ENCODE measurements at places on chromosomes 16 and 17.

DNA sequence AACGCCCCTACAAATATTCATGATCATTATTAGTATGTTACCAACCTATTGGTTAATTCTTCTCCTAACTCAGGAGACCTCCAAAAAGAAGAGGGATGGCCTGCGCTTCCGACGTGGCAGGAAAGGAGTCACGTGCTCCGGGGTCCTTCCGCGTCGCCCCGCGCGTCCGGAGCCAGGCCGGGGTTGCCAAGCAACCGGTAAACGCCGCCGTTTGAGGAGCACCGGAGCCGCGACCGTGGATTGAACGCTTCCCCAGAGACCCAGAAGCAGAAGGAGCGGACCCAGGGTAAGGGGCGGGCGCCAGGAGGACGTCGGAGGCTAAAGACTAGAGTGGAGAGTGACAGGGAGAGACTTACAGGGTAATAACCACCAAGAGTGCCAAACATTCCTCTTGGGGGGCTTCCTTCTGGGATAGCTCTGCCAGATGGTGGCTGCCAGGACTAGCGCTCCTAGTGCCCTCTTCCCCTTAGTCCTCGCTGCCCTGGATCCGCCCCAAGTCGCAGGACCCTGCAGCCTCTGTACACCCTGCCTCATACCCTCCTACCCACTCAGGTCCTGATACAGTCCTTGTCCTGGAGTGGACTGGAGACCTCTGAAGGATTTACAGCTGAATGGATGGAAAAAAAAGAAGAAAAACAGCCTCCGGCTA, at the start of gene DNAI2:
DNAI2 (plus strand) TSS at position 175 of the 649 bp plus-strand sequence. CDS start 7,584 bp downstream, outside the sequence.
- DNase-seq = no peak

GRCh38 chr17:6346156-6346786, 88.7 kb downstream of the AIPL1 start:
- DNase-seq = no peak

DNA sequence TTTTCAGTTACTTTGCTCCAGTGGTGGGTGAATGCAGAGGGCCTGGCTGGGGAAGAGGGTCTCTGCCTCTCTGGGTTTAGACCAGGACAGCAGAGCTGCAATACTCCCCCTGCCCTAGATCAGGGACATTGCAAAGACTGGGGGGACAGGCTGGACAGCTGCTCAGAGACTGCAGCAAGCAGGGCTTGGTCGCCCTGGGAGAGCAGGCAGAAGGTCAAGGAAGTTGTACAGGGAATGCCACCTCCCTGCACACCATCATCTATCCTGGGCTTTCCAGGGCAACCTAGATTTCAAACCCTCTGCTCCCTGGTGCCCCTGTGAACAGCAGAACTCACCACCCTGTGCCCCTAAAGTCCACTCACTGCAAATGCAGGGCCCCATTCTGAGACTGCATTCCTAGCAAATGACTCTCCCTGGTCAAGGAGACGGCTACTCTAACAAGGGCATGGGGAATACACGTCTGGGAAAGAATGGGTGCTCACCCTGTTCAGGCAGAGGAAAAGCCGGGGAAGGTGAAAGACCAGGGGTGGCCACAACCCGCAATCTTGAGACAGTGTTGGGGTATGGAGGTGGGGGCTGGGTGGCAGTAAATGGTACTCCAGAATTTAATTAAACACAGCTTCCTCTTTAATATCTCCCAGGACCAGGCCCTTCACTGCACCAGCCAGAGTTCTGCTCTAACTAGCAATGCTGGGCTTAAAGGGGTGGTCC, 1.0 kb downstream of the KIFC3 start:
- no peak for DNase-seq

DNA sequence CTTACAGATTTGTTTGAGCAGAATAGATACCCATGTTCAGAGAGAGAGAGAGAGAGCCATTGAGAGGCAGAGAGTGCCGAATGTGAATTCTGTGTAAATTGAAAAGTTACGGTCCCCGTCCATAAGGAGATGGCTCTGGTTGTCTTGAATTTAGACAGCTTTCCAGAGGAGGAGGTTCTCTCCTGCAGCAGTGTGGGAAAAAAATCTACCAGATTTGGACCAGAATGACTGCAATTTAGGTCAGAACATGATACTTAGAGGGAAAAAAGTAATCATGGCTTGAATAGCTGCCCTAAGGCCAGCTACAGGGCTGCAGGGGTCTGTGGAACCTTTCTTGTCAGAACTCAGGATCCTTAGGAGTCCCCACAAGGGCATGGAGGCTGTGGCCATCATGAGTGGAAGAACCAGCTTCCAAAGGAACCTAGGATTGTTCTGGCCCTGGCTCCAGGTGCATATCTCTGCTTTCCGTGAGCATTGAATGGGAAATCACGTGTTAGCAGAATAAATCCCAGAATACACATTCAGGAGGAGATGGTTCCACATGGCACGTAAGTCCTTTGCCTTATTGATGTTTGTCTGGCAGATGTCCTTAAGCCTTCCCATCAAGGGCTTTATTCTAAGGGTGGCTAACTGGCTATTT, 13.0 kb downstream of the PITPNC1 start:
- DNase-seq = no peak

DNA sequence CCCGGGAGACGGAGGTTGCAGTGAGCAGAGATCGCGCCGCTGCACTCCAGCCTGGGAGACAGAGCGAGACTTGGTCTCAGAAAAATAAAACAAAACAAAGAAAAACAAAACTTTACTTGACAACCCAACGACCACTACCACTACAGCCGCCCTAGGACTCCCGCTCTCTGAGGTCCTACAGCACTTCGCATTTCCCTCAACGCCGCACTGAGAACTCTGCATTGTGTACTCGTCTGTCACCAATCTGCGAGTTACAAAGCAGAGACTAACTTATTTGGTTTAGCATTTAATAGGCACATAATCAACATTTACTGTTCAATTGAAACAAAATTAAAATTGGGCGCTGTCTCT, 479 bp upstream of the ZNF207 start:
- no peak for DNase-seq

- no peak for DNase-seq
These were observed 9.2 kb downstream of the RND2 start for GRCh38 chr17:43033948-43034881.

GRCh38 chr16:72927199-72928089, 120.5 kb downstream of the ZFHX3 start:
- DNase-seq = no peak

GRCh38 chr17:30005709-30006320, 64.4 kb downstream of the EFCAB5 start:
- no peak for DNase-seq

GRCh38 chr16:2898831-2899563, 12.7 kb upstream of the FLYWCH1 start:
- DNase-seq = no peak

- DNase-seq = no peak
These were observed 210.4 kb downstream of the XYLT1 start for GRCh38 chr16:17260276-17260849.

DNA sequence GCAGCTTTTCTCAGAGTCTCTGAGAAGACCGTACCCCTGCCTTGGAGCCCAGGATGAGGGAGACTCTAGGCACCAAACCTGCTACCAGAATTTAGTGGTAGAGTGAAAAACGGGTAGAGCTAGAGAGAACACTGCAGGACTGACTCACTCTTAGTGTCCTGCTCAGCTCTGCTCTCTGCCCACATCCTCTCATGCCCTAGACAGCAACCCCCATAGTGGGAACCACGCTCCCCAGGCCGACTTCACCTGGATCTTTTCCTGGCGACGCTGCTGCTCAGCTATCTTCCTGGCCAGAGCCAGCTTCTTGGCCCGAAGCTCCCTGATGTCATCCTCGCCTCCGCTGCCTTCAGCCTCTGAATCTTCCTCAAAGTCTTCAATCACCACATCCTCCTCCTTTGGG, 26.7 kb downstream of the HIC1 start:
- DNase-seq = no peak

DNA sequence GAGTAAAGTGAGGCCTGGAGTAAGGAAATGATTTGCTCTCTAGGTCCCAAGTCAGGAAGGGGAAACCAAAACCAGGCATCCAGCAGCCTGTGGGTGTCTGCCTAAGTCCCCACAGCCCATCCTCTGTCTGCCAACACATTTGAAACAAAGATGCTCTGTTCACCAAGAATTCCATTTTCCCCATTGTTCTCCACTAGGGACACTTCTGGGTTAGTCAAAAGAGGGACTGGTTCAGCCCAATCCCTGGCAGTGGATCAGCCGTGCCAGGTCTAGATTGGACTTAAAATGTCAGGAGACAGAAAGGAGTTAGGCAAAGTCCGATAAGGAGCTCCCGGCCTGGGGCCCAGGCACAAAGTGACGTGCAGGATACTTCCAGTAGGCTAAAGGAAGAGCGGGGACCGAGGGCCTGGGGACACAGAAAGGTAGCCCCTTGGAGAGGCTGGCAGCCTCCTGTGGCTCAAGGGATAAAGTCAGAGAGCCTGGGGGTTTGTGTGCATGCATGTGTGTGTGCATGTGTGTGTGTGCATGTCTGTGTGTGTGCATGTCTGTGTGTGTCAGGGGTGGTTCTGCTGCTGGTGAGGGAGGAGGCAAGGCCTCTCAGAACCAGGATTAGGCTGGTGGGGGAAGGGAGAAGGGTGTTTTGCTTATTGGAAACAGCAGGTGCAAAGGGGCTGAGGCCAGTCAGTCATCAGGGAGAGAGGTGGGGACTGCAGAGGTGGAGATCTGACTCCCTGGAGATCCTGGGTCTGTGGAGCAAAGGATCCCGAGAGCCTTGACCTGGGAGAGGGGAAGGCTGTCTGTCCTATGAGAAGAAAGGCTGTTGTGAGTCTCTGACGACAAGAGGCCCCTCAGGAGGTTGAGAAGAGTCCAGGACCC, 41.7 kb upstream of the IL34 start:
- DNase-seq = no peak

DNA sequence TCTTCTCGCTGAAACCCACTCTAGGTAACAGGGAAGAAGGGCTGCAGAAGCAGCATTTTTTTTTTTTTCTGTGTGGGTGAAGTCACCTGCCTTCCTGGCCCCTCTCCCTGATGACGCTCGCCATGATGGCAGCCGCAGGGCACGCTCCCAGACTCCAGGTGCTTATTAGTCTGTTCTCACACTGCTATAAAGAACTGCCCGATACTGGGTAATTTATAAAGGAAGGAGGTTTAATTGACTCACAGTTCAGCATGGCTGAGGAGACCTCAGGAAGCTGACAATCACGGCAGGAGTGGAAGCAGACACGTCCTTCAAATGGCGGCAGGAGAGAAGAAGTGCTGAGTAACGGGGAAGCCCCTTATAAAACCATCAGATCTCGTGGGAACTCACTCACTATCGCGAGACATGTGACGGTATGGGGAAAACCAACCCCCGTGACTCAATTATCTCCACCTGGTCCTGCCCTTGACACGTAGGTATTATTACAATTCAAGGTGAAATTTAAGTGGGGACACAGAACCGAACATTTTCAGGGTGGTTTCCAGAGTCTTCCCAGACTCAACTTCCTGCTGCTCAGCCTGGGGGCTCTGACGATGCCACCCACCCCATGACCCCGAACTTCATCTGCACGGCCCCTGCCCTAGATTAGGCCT, 34.9 kb upstream of the NLRP1 start:
- no peak for DNase-seq

- no peak for DNase-seq
These were observed 43.1 kb downstream of the IRF8 start for GRCh38 chr16:85941863-85942644.

GRCh38 chr16:53989597-53989996, 285.6 kb downstream of the FTO start:
- DNase-seq = no peak

GRCh38 chr16:11495066-11495407, 91.7 kb downstream of the LITAF start:
- DNase-seq = no peak

GRCh38 chr17:27245230-27245696, 48.7 kb upstream of the WSB1 start:
- no peak for DNase-seq

- no peak for DNase-seq
These were observed 141.2 kb downstream of the AATF start for GRCh38 chr17:37089956-37090355.

DNA sequence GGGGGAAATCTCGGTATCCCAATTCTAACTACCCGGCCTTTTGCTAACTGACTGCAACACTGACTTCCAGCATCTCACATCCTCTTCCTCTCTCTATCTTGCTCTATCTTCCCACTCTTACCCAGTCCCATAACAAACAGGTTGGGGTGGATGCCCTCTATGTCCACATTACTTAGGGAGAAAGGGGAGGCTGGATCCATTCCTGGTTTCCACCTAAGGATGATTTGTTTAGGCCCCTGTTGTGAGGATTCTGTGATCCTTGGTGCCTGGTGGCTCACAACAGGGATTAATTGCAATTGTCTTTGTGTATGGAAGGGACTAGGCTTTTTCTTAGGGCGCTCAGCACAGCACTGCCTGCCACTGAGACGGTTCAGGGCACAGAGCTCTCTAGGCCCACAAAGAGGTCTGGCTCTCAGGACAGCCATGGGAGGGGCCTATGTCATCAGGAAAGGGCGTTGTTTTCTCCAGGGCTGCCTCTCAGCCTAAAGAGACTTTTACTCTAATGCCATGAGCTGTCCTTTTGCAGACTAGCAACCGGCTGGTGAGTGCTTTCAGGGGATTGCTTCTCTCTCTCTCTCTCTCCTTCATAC, 612.1 kb upstream of the SALL1 start:
- DNase-seq = no peak

GRCh38 chr17:44314031-44314430, 5.6 kb downstream of the RUNDC3A start:
- no peak for DNase-seq

GRCh38 chr16:74641969-74642368, 24.7 kb downstream of the RFWD3 start:
- DNase-seq = no peak

- DNase-seq = peak; percentile 27
These were observed 128.2 kb upstream of the MED13 start for GRCh38 chr17:62193249-62193648.

DNA sequence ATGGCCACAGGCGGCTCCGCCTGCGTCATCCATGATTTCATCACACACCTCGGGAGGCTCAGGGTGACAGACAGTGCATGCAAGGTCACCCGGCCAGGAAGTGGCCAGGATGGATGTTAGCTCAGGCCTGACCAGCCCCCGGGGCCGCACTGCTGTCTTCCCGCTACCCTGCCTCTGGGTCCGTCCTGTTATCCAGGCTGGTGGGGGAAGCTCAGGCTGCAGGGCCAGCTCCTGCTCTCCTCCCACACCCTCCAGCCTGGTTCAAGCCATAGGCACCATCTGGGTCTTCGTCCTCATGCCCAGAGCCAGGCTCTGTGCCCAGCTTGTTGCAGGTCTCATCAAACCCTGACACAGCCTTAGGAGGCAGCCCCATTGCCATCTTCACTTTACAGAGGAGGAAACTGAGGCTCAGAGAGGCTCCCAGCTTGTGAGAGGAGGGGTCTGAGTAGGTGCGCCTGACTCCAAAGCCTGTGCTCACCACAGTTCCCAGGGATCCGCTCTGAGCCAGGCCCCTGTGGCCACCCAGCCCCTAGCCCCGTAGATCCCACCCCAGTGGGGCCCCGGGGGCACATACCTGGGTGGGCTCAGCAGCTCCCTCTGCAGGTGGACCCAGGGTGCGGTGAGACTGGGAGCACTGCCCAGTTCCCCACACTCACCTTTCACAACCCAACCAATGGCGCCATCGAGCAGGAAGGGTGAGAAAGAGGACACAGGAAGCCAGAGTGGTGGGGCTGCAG, 412 bp upstream of the ADGRG3 start:
- no peak for DNase-seq

Measured in left renal cortex interstitium (tissue), 4 donors.